LNCaP clone FGC (cell line): ENCODE measurements at places on chromosomes 3 and 15.

GRCh38 chr15:70788114-70789049 is 25.0 kb upstream of the UACA start:
- no peak for DNase-seq

DNA sequence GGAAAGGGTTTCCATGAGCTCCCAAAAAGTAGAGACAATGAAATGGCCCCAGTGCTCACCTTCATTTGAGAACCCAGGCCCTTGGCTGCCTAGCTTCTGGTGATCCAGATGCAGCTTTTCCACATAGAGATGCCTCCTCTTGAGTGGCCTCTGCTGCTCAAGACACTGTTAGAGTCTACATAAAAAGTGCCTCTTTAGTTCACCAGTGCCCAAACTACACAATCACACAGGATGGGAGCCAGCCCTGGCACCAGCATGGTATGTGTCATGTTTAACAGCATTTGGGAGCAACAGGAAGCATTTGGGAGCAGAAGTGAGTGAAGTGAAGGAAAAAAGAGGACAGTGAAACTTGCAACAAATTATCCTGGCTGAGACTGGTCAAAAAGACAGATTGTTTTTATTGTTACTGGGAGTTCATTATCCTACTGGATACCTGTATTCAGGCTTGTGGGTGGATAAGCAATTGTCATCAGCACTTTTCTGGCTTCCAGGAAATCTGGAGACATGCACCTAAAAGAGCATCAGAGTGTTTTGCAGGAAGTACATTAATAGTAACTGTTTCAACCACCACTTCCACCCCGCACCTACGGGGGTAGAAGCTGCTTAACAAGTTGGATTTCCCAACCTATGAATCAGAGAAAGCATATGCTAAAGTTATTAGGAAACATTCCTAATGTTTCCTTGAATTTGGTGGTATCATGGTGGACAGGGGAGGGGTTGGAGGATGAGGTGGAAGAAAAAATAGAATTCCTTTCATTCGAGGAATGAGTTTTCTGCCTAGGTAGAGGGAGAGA is 416.2 kb downstream of the IGSF11 start:
- no peak for DNase-seq

GRCh38 chr3:124599779-124600693 is 130.2 kb upstream of the UMPS start:
- DNase-seq = peak; percentile 92

DNA sequence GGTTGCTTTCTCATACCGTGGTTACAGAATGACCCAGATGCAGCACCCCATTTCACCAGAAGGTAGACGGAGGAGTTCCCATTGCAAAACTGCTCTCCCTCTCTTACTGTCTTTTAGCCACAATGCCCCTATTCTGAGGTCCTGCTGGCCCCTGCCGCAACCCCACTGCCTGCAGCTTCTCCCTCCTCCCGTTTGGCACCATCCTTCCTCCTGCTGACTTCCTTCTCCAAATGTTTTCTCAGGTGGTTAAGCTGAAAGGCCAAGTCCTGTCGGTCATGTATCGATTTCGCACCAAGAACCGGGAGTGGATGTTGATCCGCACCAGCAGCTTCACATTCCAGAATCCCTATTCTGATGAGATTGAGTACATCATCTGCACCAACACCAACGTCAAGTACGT is 132.3 kb upstream of the ABHD17C start:
- DNase-seq = no peak

DNA sequence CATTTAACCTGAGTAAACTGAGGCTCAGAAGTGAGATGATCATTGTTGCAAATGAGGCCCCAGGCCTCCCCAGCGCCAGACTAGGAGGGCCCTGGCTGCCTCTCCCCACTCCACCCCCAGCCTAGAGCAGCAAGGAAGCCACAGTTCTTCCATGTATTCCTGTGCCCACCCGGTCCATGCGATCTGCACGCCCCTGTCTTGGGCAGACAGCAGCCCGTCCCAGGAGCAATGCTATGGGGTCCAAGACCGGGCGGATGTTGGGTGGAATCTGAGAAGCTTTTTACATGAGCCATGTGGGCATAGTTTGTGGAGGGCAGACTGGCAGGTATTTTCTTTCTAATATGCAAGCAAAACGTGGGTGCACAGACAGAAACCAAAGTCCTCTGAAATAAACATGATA is 15.1 kb downstream of the SH2D7 start:
- no peak for DNase-seq

DNA sequence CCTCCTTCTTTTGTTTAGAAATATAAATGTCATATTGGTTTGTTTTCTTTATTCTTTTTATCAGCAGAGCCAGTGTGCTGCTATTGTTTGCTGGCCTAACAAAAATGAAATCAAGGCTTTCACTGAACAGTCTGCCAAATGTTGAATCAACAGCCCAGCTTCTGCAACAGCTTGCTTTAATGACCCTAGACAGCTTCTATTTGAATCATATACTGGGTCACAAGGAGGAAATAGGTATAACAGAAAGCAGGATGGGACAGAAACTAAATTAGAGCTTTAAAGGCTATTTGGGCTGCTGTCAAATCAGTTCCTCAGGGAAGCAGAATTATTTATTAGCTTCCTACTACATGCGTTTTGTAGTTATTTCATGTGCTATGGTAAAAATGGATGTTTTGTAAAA is 12.1 kb upstream of the DNAJC13 start:
- peak; percentile 42 for DNase-seq

GRCh38 chr3:175272392-175272791 is 413.3 kb downstream of the NAALADL2 start:
- DNase-seq = no peak

DNA sequence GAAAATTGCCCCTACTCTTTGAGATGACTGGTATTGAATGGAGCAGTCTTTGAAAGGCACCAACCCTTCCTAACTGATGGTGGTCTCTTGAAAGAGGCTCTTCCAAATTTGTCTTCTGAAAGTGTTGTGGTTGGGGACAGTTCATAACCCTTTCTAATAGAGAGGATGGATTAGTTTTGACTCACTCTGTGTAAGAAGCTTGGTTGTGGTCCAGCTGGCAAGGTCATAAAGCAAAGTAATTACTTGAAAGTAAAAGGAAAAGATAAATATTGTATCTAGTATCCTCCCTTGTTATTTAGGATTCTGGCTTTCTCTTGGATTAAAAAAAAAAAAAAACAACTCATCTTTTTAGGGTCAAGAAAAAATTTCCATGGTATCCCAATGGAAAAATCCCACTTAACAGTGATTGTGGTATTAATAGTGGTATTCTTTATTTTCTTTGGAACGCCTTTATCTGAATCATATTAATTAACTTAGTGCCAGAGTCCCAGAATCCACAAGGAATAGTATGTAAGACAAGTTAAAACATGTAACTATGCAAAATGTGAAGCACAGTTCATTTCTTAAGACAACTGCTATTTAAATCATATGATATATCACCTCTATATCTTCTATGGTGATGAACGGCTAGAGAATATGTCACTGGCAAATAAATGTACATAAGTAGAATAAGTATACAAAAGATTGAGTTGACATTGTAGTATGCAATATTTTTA is 469.3 kb upstream of the CDIN1 start:
- DNase-seq = no peak
